ENCODE measurements at places on chromosomes 4 and X.

DNA sequence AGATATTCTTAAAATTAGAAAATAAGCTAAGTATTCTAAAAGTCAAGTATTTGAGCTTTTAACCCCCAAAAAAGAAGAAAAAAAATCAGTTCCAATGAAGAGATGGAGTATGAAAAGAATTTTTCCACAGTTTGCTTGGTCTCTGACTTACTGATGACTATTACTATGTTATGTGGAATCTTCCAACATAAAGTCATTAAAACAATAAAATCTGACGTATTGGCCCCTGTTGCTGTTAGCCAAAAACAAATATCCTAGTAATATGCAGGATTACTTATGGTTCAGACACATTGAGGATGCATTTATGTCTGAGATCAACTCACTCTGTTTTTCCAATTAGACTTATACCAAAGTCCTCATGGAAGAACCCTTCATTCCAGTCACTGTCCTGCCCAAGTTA lies 517.2 kb upstream of the ADGRL3 start:
- DNase-seq: no peak

DNA sequence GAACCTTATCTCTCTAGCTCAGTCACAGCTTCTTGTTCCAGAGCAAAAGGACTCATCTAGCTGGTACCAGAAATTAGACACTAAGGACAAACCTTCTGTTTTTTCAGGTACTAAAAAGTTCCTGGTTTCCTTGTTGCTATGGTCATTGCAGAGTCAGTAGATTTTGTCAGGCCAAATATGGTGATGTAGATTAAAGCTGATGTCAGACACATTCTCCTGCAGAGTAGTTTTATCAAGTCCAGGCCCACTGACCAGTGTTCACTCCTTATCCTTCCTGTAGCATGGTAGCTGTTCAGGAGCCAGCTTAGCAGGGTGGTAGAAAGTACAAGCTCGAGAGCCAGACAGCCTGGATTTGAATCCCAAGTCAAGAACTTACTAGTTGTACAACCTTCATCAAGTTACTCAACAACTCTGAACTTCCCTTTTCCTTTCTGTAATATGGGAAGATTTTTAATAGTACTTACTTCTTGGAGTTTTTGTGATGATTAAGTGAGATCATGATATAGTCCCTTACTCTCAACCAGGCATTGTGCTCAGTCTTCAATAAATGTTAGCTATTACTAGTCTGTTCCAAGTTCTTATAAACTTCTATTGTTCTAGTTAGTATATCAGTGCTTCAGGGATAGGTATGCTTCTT lies 17.9 kb downstream of the OCRL start:
- DNase-seq: no peak

DNA sequence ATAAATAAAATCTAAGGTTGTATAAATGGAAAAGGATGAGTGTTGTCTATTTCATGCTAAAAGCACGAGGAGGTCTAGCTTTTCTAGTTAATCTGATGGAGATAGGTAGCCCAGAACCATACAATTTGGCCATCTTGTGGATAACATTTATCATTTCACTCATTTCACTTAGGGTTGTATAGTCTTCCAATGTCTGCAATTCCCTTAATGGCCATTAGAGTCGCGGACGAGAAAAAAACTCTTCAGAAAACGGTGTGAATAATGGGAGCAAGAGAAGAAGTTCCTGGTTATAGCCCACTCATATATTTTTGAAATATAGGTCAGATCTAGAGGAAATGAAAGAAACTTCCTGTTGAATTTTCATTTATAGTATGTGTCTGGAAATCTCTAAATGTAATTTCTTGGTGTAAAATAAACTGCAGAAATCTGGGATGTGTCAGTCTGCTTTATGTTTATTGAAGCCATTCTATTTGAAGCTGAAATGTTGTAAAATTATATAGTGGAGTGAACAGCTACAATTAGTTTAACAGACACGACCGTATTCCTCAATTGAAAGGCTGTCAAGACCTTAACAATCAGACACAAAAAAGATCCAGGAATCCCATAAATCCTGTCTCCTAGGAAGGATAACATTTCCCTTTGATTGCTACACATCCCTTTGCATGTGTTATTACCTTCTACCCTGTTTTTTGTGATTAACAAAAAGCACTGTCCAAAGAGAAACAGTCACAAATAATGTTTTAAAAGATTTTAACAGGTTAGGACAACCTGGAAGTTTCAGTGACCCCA lies 47.7 kb upstream of the MGST2 start:
- DNase-seq: peak; percentile 42

- DNase-seq: no peak
Observed at GRCh38 chr4:186500721-186501304, 54.6 kb downstream of the MTNR1A start.

GRCh38 chr4:3296651-3297050 lies 3.8 kb downstream of the RGS12 start:
- DNase-seq: no peak

- no peak for DNase-seq
Observed at GRCh38 chr4:128880662-128881061, 71.2 kb downstream of the JADE1 start.

DNA sequence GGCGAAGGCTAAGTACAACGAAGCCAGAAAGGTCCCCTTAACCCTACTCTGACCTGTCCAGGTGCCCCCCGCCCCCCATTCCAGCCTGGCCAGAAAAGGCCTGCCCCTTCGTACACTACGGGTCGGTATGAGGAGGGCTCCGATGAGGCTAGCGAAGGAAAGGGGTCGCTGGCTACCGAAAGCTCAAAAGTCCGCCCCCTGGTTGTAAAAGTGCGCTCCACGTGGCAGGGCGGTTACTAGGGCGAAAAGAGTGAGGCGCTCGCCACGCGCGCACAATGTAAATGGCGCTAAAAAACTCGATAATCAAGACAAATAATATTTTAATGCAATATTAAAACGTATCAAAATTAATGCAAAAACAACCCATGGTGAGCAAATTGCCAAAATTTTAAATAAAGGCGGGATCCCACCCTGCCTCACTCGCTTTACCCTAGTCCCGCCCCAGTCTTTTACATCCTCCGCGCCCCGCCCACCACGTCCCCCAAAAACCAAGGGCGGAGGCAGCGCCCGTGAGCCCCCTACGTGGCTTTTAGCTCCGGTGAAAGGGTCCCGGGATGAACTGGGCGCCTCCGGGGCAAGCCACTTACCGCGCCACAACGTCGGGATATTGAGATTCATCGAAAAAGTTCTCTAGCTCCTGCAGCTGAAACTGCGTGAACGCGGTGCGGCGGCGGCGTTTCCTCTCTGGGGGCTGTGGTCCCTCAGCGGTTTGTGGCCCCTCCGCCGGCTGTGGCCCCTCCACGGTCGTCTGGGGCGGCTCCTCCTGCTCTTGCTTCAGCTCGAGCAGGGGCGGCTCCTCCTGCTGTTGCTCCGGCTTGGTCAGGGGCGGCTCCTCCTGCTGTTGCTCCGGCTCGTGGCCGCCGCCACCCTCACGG lies 929 bp downstream of the ESX1 start:
- no peak for DNase-seq

DNA sequence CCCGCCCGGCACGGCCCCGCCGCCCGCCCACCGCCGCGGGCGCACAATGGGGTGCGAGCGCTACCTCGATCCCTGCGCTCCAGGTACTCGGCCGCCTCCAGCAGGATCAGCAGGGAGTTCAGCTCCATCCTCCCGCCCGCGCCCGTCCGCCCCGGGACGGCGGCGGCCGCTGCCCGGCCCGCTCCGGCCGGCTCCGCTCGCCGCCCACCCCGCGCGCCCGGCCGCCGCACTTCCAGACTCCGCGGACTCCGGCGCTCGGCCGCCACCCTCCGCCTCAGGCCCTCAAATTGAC lies at the start of gene MXD4:
Gene MXD4, minus strand, starts transcription at position 257 of the 292 bp plus-strand sequence. Its CDS starts 129 bp downstream, at position 128.
- no peak for DNase-seq

DNA sequence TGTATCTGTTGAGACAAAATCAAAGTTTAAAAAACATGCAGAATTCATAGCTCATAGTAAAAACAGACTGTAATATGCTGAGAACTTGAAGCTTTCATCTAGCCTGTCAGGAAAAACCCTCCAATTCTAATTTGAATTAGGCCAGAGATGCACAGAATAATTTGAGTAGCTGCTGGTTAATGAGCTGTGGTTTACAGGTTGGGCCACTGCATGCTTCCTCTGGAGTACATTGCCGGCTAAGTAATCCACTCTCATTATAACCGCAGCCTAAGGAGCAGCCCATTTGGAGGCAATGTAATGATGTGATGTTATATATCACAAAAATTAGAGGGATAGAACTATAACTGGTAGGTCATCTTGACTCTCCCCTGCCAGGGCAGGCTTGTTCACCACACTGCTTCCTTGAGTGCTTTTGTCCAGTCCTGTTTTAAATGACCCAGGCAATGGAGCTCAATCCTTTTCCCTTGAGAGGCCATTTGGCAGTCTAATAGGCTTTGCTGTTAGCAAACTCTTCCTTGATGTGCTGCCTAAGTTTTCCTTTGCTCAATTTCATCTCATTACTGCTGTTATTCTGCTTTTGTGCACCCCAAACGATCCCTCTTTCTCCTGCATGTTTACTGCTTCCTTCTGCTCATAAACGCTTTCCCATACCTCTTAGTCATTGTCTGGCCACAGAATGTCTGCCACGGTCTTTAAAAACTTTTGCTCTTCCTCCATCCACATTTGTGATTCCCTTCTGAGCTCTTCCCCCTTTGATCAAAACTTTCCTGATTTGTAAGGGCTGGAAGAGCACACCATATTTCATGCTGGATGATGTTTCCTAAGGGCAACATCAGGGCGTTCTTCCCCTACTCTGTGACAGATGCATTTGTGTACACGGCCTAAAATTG lies 230.9 kb downstream of the C4orf33 start:
- DNase-seq: no peak

GRCh38 chr4:30543057-30543456 lies 177.1 kb upstream of the PCDH7 start:
- DNase-seq: no peak

GRCh38 chrX:12973561-12974304 lies 1.2 kb upstream of the TMSB4X start:
- no peak for DNase-seq

DNA sequence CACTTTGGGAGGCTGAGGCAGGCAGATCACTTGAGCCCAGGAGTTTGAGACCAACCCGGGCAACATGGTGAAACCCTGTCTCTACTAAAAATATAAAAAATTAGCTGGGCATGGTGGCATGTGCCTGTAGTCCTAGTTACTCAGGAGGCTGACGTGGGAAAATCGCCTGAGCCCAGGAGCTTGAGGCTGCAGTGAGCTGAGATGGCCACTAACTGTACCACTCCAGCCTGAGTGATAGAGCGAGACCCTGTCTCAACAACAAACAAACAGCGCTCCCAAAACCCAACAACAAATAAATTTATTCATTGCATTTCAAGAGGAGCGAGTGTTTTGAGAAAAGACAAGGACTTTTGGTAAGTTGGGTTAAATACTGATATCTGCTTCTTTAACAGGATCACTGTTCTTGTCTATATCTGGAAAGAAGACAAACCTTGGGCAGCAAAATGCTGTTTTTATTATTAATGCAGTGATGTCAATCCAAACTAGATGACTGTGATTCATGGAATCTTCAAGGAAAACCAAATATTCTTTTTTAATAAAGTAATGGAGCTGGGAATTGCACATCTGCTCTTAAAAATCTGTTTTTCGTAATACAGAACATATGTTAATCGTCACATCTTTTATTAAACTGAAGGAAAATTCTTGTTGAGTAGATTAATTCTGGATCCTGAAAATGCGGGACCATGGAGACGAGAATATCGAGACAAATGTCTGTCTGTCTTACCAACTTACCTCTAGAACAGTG lies 90.8 kb upstream of the LIMCH1 start:
- no peak for DNase-seq

All from LoVo (cell line).